HCT116 (cell line): ENCODE measurements at places on chromosomes 11 and 22. TPM values are rescaled to one million over a fixed set of nuclear protein-coding genes. Genes with fewer than 3 reads are reported as not detected.

RAG2 gene
- not detected for total RNA-seq

XKR3 gene
- total RNA-seq: not detected

GRCh38 chr11:66652651-66653050, 14.1 kb downstream of the RBM4 start:
- H3K4me1 ChIP-seq: peaks cover 15% of the 10 kb centered on the region
- no peak overlapping the region for H3K27ac ChIP-seq
- H3K27me3 ChIP-seq: no peaks in the 10 kb centered on the region
- H3K4me3 ChIP-seq: no peak overlapping the region

DNA sequence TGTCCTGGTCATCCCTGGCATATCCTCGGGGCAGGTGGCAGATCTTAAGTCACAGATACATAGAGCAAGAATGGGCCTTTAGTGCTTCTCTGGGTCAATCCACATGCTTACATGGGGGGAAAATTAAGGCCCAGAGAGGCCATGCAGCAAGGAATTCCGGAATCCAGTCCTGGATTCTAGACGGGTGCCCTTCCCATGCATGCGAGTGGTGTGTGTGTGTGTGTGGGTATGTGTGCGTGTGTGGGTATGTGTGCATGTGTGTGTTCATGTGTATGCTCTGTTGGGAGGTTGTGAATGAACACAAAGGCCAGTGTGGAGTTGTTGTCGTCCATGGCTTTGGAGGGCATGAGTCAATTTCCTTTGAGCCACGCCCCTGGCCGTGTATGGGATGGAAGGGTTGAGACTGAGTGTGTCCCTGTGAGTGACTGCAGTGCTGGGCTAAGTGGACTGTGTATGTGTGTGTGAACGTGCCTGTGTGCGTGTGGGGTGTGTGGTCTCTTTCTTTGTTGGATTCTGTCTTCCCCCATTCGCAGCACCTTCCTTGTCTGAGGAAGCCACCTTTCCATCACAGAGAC, 33.4 kb upstream of the EIF3D start:
- no peaks in the 10 kb centered on the region for H3K27me3 ChIP-seq
- H3K4me3 ChIP-seq: no peak overlapping the region; the same call in 1 of the 2 replicates
- 0 out of 2 replicates have a peak, but pooled peaks cover 5% of the 10 kb centered on the region for H3K4me1 ChIP-seq
- H3K36me3 ChIP-seq: no peaks in the 10 kb centered on the region

CDC42BPG gene
- 30.1 TPM for total RNA-seq

POU2AF2 gene
- total RNA-seq: not detected

DNA sequence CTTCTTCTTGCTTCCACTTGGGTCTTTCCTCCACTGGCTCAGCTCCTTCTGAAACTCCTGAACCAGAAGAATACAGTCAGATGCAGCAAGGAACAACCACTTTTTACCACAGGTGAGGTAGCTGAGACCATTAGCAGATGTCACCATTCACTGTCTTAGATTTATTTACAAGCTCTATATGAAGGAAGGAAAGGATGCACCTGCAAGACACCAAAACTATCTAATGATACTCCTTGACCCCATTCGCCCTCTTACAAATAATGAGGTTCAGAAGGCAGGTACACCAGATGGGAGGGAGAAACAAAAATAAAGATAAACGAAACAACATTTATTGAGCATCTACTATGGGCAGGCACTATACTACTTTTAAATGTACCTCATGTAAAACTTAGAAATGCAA, 10.3 kb downstream of the TFIP11 start:
- H3K4me1 ChIP-seq: no peaks in the 10 kb centered on the region
- peaks cover 62% of the 10 kb centered on the region for H3K36me3 ChIP-seq
- H3K27ac ChIP-seq: no peak overlapping the region
- no peak for DNase-seq
